Stomach (tissue), 19 donors: ENCODE measurements at places on chromosomes 11 and 22. TPM values are rescaled to one million over a fixed set of nuclear protein-coding genes. Genes with fewer than 3 reads are reported as not detected.
A peak's percentile ranks its signal among the peaks of the same experiment; 100 is the strongest.

- H3K27me3 ChIP-seq: no peaks in the 10 kb centered on the region
- no peaks in the 10 kb centered on the region for H3K4me1 ChIP-seq
- H3K27ac ChIP-seq: no peak overlapping the region
- H3K36me3 ChIP-seq: peaks cover 6% of the 10 kb centered on the region
- H3K4me3 ChIP-seq: no peak overlapping the region
- no peak for DNase-seq
These were observed 34.5 kb downstream of the ELF5 start for GRCh38 chr11:34478845-34479663.

- H3K4me3 ChIP-seq: no peak overlapping the region
- no peaks in the 10 kb centered on the region for H3K4me1 ChIP-seq
- H3K27me3 ChIP-seq: no peaks in the 10 kb centered on the region
- no peaks in the 10 kb centered on the region for H3K36me3 ChIP-seq
These were observed 130.5 kb upstream of the ANO3 start for GRCh38 chr11:26201411-26201810.

DNA sequence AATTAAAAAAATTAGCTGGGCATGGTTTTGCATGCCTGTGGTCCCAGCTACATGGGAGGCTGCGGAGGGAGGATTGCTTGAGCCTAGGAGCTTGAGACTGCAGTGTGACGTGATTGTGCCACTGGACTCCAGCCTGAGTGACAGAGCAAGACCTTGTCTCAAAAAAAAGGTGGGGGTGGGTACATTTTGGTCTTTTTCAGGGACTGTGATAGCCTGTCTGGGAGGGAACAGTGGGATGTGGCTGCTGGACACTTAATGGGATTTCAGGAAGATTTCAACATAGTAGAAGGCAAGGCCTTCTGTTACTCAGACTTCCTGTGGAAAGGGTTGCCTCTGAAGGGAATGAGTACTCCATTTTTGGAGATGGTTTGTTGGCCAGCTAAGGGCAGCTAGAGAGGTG, 40.6 kb downstream of the RELT start:
- no peak for DNase-seq
- H3K36me3 ChIP-seq: peaks cover 27% of the 10 kb centered on the region
- H3K4me3 ChIP-seq: no peak overlapping the region

GRCh38 chr11:95501761-95502266, 270.8 kb upstream of the SESN3 start:
- no peaks in the 10 kb centered on the region for H3K27me3 ChIP-seq
- H3K4me3 ChIP-seq: no peak overlapping the region
- no peak overlapping the region for H3K27ac ChIP-seq
- no peak for DNase-seq
- H3K36me3 ChIP-seq: no peaks in the 10 kb centered on the region

- peaks cover 86% of the 10 kb centered on the region for H3K36me3 ChIP-seq
- no peak overlapping the region for H3K27ac ChIP-seq
- no peaks in the 10 kb centered on the region for H3K4me1 ChIP-seq
- DNase-seq: peak; percentile 59
- no peak overlapping the region for H3K4me3 ChIP-seq
- H3K27me3 ChIP-seq: no peaks in the 10 kb centered on the region
These were observed 16.2 kb upstream of the CTTN start for GRCh38 chr11:70381872-70382861.

NCR3LG1 gene
- total RNA-seq: 4.1 TPM

NCAPH2 gene
- 34.8 TPM for total RNA-seq

SLC43A3 gene
- total RNA-seq: 1.2 TPM

DNA sequence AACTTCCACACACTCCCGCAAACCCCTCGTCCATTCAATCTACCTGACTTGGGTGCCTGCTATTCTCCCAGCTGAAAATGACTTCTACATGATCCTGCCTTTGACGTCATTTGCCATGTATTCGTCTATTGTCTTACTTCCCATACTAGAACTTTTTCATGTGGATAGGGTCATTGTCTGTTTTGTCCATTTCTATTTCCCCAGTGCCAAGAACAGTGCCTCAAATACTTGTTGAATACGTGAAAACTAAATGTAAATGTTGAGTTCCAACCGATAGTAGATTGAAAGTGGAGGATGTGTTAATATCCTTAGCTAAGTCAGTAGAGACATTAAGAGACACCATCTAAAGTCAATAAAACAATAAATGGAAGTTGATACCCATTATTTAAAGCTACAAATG, 935 bp downstream of the TRIM68 start:
- peak overlapping the region; percentile 92 for H3K27ac ChIP-seq
- peaks cover 18% of the 10 kb centered on the region for H3K4me1 ChIP-seq
- H3K27me3 ChIP-seq: no peaks in the 10 kb centered on the region
- peak overlapping the region; percentile 62 for H3K4me3 ChIP-seq
- H3K36me3 ChIP-seq: peaks cover 10% of the 10 kb centered on the region
- DNase-seq: no peak

SYCE3 gene
- total RNA-seq: not detected

GNG3 gene
- not detected for total RNA-seq

- peaks cover 43% of the 10 kb centered on the region for H3K4me1 ChIP-seq
- DNase-seq: peak; percentile 62
- peak overlapping the region; percentile 62 for H3K4me3 ChIP-seq
- no peaks in the 10 kb centered on the region for H3K36me3 ChIP-seq
- peak overlapping the region; percentile 88 for H3K27ac ChIP-seq
These were observed 698 bp downstream of the PAK1 start for GRCh38 chr11:77472991-77473800.

NCAM1 gene
- 67.7 TPM for total RNA-seq

GGTLC3 gene
- not detected for total RNA-seq

BIK gene
- not detected for total RNA-seq

NAALADL1 gene
- total RNA-seq: not detected

- H3K27ac ChIP-seq: no peak overlapping the region
- no peak overlapping the region for H3K4me3 ChIP-seq
- DNase-seq: no peak
These were observed 538.1 kb downstream of the SOX6 start for GRCh38 chr11:15818132-15818842.

NOX4 gene
- 1.0 TPM for total RNA-seq

C1QTNF5 gene
- 17.4 TPM for total RNA-seq

OR4C45 gene
- not detected for total RNA-seq

DNA sequence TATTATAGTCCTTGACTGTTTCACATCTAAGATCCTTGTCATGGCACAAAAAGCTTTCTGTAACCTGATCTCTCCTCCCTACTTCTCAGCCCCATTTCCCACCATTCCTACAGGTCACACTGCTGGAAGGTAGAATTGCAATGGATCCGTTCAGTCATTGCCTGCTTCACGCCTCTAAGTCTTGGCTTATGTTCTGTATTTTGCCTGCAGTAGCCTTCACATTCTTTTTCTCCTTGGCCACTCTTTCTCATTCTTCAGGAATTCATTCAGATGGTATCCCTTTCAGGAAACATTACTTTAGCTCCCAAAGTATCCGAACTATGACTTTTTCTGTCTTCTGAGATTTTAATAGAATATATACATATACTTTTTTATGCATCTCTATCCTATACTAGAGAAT, 731.5 kb downstream of the NTM start:
- H3K27ac ChIP-seq: no peak overlapping the region
- no peaks in the 10 kb centered on the region for H3K36me3 ChIP-seq
- no peak for DNase-seq
- H3K4me1 ChIP-seq: no peaks in the 10 kb centered on the region
- no peaks in the 10 kb centered on the region for H3K27me3 ChIP-seq

PNPLA3 gene
- not detected for total RNA-seq

CFAP68 gene
- total RNA-seq: 3.9 TPM

DNA sequence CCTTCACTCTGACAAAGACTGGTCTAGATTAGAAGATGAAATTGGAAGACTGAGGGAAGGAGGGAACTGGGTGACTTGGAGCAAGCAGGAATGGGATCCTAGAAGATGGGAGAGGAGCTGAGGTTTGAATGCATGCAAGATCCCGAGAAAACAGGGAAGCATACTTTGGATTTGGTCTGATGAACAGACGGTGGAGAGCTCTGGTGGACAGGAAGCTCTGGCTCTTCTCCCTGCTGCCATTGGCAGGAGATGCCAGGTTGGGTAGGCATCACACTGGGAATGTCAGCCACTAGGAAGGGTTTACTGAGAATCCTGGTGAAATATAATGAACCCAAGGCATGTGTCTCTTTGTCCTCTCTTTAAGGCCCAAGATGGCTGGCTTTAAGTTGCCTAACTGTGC, 16.5 kb downstream of the NAV2 start:
- DNase-seq: no peak
- H3K36me3 ChIP-seq: no peaks in the 10 kb centered on the region
- H3K27ac ChIP-seq: peak overlapping the region; percentile 79
- no peaks in the 10 kb centered on the region for H3K27me3 ChIP-seq
- H3K4me3 ChIP-seq: no peak overlapping the region

GRCh38 chr11:117881217-117881616, 4.8 kb upstream of the FXYD6 start:
- H3K4me1 ChIP-seq: peaks cover 21% of the 10 kb centered on the region
- no peaks in the 10 kb centered on the region for H3K36me3 ChIP-seq
- DNase-seq: no peak
- no peak overlapping the region for H3K4me3 ChIP-seq
- no peaks in the 10 kb centered on the region for H3K27me3 ChIP-seq
- H3K27ac ChIP-seq: no peak overlapping the region

PTPRJ gene
- 35.4 TPM for total RNA-seq

- no peaks in the 10 kb centered on the region for H3K27me3 ChIP-seq
- H3K4me1 ChIP-seq: no peaks in the 10 kb centered on the region
- H3K27ac ChIP-seq: peak overlapping the region; percentile 57
- peak; percentile 74 for DNase-seq
- H3K36me3 ChIP-seq: peaks cover 89% of the 10 kb centered on the region
These were observed 5.6 kb downstream of the RGL4 start for GRCh38 chr22:23696326-23696851.

DNA sequence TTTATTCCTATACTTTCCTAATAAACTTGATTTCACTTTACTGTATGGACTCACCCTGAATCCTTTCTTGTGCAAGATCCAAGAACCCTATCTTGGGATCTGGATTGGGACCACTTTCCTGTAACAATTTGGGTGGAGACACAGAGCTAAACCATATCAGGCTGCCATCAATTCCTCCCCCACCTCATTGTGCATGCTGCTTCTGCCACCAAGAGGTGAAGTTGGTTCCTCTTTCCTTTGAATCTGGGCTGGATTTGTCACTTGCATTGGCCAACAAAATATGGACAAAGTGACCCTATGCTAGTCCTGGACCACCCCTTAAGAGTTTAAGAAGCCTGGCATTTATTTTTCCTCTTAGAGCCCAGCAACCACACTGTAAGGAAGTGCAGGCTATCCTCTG, 39.4 kb upstream of the CEP295 start:
- no peaks in the 10 kb centered on the region for H3K36me3 ChIP-seq
- H3K4me1 ChIP-seq: no peaks in the 10 kb centered on the region
- H3K27ac ChIP-seq: no peak overlapping the region
- H3K27me3 ChIP-seq: no peaks in the 10 kb centered on the region
- H3K4me3 ChIP-seq: no peak overlapping the region
- no peak for DNase-seq

MYBPC3 gene
- total RNA-seq: 0.73 TPM

- H3K27ac ChIP-seq: no peak overlapping the region
- H3K4me1 ChIP-seq: no peaks in the 10 kb centered on the region
- DNase-seq: no peak
- H3K36me3 ChIP-seq: no peaks in the 10 kb centered on the region
- no peaks in the 10 kb centered on the region for H3K27me3 ChIP-seq
- H3K4me3 ChIP-seq: no peak overlapping the region
These were observed 144.6 kb downstream of the ADAMTS15 start for GRCh38 chr11:130593064-130593463.

IL17REL gene
- total RNA-seq: 0.92 TPM

PRODH gene
- total RNA-seq: 0.58 TPM

DNA sequence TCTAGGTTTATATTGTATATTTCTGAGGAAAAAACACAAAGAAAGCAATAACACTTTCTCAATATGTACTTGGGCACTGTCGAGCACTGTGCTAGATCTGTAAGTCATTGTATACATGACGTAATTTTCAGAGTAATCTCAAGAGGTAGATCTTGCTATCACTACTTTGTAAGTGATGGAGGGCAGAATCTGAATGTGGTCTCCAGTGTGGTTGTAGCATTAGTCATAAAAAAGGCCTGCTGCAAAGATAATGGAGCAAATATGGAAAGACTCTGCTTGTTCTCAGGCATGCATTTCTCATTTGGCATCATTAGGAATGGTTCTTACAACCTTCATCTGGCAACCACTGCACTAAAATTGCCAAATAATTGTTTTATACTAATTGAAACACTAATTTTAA, 419.8 kb upstream of the CCDC179 start:
- H3K27ac ChIP-seq: no peak overlapping the region
- no peaks in the 10 kb centered on the region for H3K36me3 ChIP-seq
- H3K4me3 ChIP-seq: no peak overlapping the region
- H3K27me3 ChIP-seq: no peaks in the 10 kb centered on the region
- no peaks in the 10 kb centered on the region for H3K4me1 ChIP-seq

ADAMTS15 gene
- total RNA-seq: 2.2 TPM

MRGPRX4 gene
- not detected for total RNA-seq

DNA sequence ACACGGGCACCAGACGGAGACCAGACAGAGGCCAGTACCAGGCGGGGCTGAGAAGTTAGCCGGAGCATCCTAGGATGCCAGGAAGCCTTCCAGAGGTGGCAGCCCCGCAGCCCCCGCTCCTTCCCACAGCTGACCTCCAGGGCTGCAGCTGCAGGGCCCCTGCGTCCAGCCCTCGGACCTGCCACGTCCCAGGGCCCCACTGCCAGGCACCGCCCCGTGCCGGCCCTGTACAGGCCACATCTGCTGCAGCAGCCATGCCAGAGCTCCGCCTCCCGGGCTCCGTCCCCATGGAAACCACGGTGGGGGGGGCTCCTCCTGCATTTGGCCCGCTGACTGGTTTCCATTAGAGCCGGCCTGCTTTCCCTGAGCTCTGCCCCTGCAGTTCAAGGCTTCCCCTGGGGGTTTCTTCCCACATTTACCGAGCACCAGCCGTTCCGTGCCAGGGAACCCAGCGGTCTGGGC, 62.5 kb upstream of the PPARA start:
- peak; percentile 88 for DNase-seq
- H3K36me3 ChIP-seq: peaks cover 35% of the 10 kb centered on the region
- peak overlapping the region; percentile 23 for H3K4me3 ChIP-seq
- H3K27ac ChIP-seq: peak overlapping the region; percentile 99
- H3K27me3 ChIP-seq: no peaks in the 10 kb centered on the region

JAML gene
- total RNA-seq: 11.0 TPM

RAB39A gene
- total RNA-seq: 3.2 TPM

MED15 gene
- 135 TPM for total RNA-seq

DNA sequence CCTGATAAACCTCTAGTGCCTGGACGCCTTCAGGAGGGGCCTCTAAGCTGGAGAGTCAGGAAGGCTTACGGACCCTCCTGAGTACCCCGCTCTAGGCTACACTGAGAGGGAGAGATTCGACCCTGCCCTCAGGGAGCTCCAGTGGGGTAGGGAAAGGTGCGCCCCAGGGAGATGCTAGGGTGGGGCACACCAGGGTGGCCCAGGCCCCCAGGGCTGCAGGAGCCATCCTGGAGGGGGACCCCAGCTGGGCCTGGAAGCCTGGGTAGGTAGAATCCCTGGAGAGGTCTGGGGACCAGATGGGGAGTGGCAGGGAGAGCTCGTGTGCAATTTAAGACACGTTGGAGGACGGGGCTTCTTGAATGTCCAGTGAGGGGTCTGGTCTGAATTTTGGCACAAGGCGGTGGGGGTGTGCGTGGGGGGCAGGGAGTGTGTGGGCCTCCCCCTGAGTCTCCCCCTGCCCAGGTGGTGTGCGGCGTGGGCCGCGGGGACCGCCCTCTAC, 4.7 kb downstream of the CARNS1 start:
- peaks cover 11% of the 10 kb centered on the region for H3K27me3 ChIP-seq
- DNase-seq: no peak
- peak overlapping the region; percentile 61 for H3K4me3 ChIP-seq
- H3K4me1 ChIP-seq: peaks cover 59% of the 10 kb centered on the region
- H3K36me3 ChIP-seq: no peaks in the 10 kb centered on the region

- DNase-seq: no peak
- no peak overlapping the region for H3K27ac ChIP-seq
- no peak overlapping the region for H3K4me3 ChIP-seq
- no peaks in the 10 kb centered on the region for H3K4me1 ChIP-seq
- H3K36me3 ChIP-seq: no peaks in the 10 kb centered on the region
- H3K27me3 ChIP-seq: peaks cover 15% of the 10 kb centered on the region
These were observed 13.9 kb upstream of the B3GAT1 start for GRCh38 chr11:134425816-134426536.
